ENCODE measurements at places on chromosomes 16 and 17.
A peak's percentile ranks its signal among the peaks of the same experiment; 100 is the strongest.

GRCh38 chr17:76940738-76941350 is 72.6 kb downstream of the MGAT5B start:
- no peak for DNase-seq

DNA sequence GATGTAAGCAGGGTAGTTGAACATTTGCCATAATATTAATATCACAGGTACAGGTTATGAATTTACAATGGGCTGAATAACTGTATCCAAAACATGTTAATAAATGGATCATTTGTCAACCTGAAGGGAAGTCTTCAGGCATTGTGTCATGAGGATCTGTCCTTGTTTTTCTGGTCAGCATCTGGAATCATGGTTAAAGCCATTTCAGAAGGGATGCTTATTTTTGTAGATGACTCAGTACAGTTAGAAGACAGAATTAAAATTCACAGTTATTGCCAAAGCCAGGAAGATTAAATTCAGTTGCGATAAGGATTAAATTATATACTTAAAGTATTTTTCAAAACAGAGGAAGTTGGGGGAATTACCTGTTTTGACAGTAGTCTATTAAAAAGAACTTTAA is 8.0 kb downstream of the PSMD11 start:
- peak; percentile 30 for DNase-seq

DNA sequence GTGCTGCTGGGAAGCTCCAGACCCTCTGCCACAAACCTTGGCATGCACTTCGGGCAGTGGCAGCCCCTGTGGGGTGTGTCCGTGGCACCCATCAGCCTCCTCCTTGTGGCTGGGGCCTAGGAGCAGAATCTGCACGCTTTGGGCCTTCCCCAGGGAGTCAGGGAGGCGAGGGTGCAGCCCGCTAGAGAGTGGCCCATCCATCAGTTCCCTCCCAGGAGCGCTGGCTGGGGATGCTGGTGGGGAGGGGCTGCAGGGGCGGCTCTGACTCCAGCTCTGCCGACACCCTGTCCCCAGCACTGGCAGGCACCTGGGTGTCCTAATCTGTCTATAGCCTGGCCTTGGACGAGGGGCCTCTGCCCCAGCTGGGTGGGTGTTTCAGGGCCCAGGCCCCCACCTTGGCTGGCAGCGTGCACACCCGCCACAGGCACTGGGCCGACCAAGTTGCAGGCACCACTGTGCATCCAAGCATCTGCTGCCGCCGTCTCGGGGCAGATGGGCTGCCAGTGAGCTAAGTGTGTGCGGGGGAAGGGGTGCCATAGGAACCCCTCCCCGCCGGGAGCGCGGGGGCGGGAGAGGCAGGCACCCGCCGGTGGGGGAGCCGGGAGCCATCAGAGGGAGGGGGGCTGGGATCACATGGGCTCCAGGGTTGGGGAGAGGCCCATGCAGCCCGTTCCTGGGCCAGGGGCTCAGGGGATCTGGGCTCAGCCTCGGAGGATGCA is 30.2 kb downstream of the ENDOV start:
- DNase-seq, result no peak

DNA sequence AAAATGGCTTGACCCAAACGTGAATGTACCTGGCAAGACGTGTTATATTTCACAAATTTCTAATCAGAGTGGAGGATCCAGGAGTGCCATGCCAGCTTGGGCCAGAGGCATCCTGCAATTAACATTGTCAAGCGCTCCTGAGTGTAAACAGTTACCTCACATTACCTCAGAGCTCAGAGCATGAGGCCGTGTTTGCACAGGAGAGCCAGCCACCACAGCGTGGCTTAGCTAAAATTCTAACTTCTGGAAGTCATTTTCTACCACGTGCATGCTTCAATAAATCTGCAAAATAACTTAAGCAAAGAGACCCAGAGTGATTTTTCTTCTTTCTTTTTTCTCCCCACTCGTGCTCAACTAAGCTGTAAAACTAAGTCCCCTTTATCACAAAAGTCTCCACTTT is 769.0 kb downstream of the KCNJ2 start:
- DNase-seq, result no peak

- no peak for DNase-seq
Observed at GRCh38 chr17:27549251-27549893, 81.6 kb upstream of the LGALS9 start.

DNA sequence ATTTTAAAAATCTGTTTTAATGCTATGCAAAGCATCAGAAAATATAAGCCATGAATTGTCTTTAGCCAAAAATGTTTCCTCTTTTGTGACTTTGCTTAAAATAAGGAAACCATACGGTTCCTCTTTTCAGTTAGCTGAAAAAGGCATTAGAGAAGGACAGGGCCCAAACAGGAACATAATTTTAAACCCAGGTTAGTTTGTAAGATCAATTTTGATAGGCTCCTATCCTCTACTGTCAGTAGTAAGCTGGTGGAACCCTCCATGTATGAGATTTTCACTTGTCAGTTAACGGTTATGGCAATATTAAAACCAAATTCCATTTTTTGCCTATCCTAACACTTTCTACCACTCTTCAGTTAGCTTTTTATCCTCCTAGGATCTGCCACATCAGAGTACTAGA is 4.3 kb downstream of the EVI2B start:
- DNase-seq, result no peak

Data from AG08396 (cell line).